ENCODE measurements at places on chromosomes 3 and 15. TPM values are rescaled to one million over a fixed set of nuclear protein-coding genes. Genes with fewer than 3 reads are reported as not detected.

Gene PLCH1
- 2.4 TPM for total RNA-seq

Gene SYNPR
- total RNA-seq, result not detected

Gene ZNF148
- 39.1 TPM for total RNA-seq

Gene ONECUT1
- total RNA-seq, result not detected

Gene ZNF80
- 0.89 TPM for total RNA-seq

Gene GPR160
- 5.0 TPM for total RNA-seq

Gene MRPL46
- 31.3 TPM for total RNA-seq

Gene PDCD10
- 72.2 TPM for total RNA-seq

Gene GAP43
- not detected for total RNA-seq

Gene IL12A
- total RNA-seq, result not detected

Gene RBM6
- 112 TPM for total RNA-seq

Gene FGF12
- total RNA-seq, result not detected

Gene SUSD5
- not detected for total RNA-seq

Gene CNBP
- total RNA-seq, result 273 TPM

Gene WDR49
- total RNA-seq, result not detected

Gene LAMB2
- not detected for total RNA-seq

Gene GOLGA6A
- total RNA-seq, result not detected

Gene IQCF5
- not detected for total RNA-seq

Gene GOLGA8G
- not detected for total RNA-seq

Gene ECE2
- total RNA-seq, result not detected

Gene TMEM207
- total RNA-seq, result not detected

Gene A4GNT
- total RNA-seq, result not detected

Gene COX17
- 71.5 TPM for total RNA-seq

Gene ERICH6
- total RNA-seq, result 0.21 TPM

Gene CDHR4
- not detected for total RNA-seq

Gene THPO
- not detected for total RNA-seq

Gene MKRN2OS
- not detected for total RNA-seq

Gene C15orf61
- total RNA-seq, result 5.7 TPM

Gene UNC13C
- not detected for total RNA-seq

Gene NKIRAS1
- total RNA-seq, result 2.2 TPM

Gene SLC38A3
- total RNA-seq, result not detected

Gene CPLX3
- total RNA-seq, result not detected

Gene CSPG4
- not detected for total RNA-seq

Gene GPR149
- not detected for total RNA-seq

Gene IGSF11
- 2.0 TPM for total RNA-seq

Gene IGSF10
- not detected for total RNA-seq

Gene CCDC191
- 3.0 TPM for total RNA-seq

Gene PYGO1
- not detected for total RNA-seq

Gene KIF7
- total RNA-seq, result 0.21 TPM

Gene TIMMDC1
- 78.1 TPM for total RNA-seq

Gene BAHD1
- total RNA-seq, result 25.7 TPM

Gene MEIS2
- not detected for total RNA-seq

Gene ANKRD34C
- not detected for total RNA-seq
